Dermis microvascular lymphatic vessel endothelial cell (primary cell): ENCODE measurements at places on chromosomes 7 and 10. TPM values are rescaled to one million over a fixed set of nuclear protein-coding genes. Genes with fewer than 3 reads are reported as not detected.

ANXA8 gene
- not detected in 2 replicates for total RNA-seq

STMP1 gene
- total RNA-seq = 5.3 and 5.7 TPM in 2 replicates

APBB1IP gene
- not detected in 2 replicates for total RNA-seq

FEZF1 gene
- total RNA-seq = not detected in 2 replicates

ZNF248 gene
- total RNA-seq = 4.5 and 5.7 TPM in 2 replicates

VIPR2 gene
- total RNA-seq = not detected in 2 replicates

ANTXRL gene
- not detected in 2 replicates for total RNA-seq

GPAM gene
- total RNA-seq = 6.5 and 6.6 TPM in 2 replicates

NME8 gene
- not detected in 2 replicates for total RNA-seq

SLC18A3 gene
- total RNA-seq = not detected in 2 replicates
